ENCODE measurements at places on chromosomes 5 and 9. TPM values are rescaled to one million over a fixed set of nuclear protein-coding genes. Genes with fewer than 3 reads are reported as not detected.
A peak's percentile ranks its signal among the peaks of the same experiment; 100 is the strongest.

DNAH5 gene
- total RNA-seq, result 2.6 TPM

PCDHA13 gene
- total RNA-seq, result 16.2 TPM

SSBP2 gene
- 117 TPM for total RNA-seq

CCNI2 gene
- total RNA-seq, result 1.5 TPM

SPAG8 gene
- total RNA-seq, result 4.0 TPM

ASS1 gene
- 37.8 TPM for total RNA-seq

HSD17B3 gene
- not detected for total RNA-seq

FBP2 gene
- not detected for total RNA-seq

RGS7BP gene
- 16.2 TPM for total RNA-seq

CDC25C gene
- 5.1 TPM for total RNA-seq

ITK gene
- total RNA-seq, result 0.09 TPM

DNA sequence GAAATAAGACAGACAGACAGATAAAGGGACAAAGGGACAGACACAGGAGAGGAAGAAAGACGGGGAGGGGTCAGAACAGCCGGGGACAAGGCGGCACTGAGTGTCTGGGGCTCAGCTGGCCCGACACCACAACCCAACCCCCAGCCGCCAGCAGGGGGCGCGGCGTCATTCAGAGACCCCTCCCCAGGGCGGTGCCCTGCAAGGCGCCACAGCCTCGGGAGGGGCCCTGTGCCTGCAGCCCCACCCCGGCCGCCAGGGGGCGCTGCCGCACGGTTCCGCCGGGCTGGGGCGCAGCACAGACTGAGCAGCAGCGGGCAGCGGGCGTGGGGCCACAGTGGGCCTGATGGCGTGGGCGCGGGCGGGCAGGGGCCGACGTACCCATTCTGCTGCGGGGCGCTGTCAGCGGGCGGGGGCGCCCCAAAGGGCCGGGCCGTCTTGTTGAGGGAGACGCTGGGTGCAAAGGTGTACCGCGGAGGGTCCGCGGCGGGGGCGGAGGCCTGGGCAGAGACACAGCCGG is 5.9 kb downstream of the PDLIM7 start:
- DNase-seq, result no peak

DNA sequence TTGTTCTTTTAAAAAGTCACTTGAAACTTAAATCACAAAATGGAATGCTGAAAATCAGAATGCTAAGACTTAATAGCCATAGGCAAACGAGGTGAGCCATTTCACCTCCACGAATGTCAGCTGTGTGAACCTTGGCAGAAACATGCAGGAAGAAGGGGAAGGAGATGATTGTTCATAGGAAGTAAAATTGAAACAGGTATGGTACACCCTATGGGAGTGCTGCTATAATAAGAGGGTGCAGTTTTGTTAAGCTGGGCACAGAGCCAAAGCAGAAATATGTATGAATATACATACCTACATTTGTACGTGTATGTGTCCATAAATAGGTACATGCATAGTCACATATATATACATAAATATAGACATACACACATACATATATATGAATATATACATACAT is 51.0 kb upstream of the SPINK5 start:
- DNase-seq, result no peak

GRCh38 chr9:71767163-71767775 is 1.0 kb downstream of the CEMIP2 start:
- DNase-seq, result peak; percentile 7

DNA sequence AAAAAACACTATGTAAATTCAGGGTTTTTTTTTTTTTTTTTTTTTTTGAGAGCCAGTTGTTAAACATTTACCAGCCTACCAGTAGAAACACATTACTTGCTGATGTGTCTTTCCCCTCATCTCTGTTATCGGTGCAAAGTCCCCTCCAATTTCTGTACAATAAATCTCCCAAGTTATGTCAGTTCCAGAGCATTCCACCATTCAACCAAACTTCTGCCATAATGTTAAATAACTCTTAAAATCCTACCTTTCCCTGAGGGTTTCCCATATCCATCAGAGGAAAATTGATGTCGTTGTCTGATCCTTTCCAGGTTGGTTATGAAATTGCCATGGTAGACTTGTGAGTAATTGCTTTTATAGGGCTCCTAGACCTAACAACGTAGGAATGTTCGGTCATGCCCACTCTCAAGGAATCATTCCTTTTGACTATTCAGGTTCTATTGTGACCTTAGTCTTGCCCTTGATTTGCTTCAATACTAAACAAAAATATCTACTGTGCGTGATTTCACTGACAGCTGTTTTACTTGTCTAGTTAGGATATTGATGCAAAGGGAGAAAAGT is 5.6 kb upstream of the PPP2R2B start:
- DNase-seq, result no peak

DNA sequence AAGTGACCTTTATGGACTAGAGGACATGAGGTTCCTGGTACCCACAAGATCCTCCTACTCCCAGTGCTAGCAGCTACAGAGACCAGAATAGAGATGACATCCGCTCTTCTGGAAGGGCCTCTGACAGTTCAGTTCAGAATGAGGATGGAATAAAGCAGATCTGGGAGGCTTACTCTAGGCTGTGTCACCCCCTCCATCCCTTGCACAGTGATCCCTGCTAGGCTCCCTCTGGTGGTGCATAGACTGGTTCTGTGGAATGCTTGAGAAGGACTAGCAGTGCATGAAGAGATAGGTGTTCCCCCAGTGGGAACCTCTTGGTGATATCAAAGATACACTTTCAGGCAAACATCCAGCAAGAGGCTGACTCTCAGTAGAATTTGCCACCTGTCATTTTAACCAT is 83.0 kb downstream of the NPR3 start:
- DNase-seq, result no peak

GRCh38 chr5:14156650-14157492 is 13.7 kb downstream of the TRIO start:
- DNase-seq, result no peak

GRCh38 chr9:91159664-91160121 is 202.0 kb downstream of the AUH start:
- DNase-seq, result peak; percentile 81

- DNase-seq, result no peak
Measured at GRCh38 chr9:108666240-108666784, 189.5 kb downstream of the ACTL7B start.

DNA sequence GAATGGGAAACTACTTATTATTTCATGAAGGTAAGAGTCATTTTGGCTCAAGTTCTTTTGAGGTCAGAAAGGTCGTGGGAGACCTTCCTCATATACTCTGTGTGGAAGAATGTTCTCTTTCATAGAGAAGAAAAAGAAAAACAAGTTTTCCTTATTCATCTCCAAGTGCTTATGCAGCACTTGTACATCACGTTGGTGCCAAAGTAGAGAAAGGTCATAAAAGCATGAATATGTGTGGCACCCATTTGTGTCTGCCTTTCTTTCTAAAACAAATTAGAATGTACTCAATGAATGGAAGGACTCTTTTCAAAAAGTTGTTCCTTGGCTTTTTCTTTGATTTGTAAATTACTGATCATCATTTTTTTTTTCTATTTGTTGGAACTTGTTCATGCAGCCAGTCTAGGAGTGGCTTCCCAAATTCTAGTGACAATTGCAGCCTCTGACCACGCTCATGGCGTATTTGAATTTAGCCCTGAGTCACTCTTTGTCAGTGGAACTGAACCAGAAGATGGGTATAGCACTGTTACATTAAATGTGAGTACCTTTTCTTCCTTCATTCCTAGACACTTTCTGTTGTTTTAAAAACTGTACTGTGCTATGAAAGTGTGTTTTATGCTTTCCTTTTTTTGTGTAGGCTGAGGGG is 122.4 kb downstream of the ADGRV1 start:
- DNase-seq, result no peak

DNA sequence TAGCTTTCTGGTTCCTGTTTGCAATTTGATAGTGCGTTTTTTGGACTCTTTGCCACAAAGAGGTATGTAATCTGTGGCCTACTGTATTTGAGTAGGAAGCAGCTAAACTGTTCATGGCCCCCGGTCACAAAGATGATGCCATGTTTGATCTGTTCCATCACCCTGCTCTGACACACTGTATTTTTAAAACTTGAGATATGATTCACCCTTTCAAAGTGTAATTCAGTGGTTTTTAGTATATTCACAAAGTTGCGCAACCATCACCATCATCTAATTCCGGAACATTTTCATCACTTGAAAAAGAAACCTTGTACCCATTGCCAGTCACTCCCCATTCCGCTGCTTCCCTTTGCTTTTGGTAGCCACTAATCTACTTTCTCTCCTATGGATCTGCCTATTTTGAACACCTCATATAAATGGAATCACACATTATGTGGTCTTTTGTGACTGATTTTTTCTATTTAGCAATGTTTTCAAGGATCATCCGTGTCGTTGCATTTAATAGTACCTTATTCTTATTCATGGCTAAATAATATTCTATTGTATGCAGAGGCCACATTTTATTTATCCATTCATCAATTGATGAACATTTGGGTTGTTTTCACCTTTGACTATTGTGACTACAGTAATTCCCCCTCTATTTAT is 141.6 kb downstream of the NR3C1 start:
- DNase-seq, result no peak

DNA sequence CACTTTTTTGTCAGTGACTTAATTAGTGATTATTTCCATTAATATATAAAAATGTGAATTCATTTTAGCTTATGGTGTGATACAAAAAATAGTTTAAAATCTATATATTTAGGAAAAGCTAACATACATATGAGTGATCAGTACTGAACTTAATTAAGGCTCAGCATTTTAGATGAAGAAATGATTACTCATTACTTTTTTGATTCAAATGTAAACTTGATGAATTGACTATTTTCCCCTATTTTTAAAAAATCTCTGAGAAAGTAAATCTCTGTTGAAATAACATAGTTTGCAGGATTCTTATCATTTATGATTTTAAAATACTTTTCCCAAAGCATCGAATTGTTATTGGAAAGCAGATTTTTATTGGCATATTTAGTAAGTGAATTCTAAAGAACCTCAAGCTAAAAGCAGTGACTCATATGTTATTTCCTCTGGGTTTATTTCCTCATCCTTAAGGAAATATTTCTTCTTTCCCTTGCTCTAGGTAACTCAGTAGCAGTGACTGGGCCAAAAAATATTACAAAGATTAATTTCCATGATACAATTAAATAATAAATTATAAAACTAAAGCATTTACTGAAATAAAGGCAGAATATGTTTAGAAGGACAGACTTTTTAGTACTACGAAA is 290.6 kb downstream of the FER start:
- no peak for DNase-seq

GRCh38 chr5:123028222-123028621 is 8.3 kb downstream of the PPIC start:
- DNase-seq, result no peak

DNA sequence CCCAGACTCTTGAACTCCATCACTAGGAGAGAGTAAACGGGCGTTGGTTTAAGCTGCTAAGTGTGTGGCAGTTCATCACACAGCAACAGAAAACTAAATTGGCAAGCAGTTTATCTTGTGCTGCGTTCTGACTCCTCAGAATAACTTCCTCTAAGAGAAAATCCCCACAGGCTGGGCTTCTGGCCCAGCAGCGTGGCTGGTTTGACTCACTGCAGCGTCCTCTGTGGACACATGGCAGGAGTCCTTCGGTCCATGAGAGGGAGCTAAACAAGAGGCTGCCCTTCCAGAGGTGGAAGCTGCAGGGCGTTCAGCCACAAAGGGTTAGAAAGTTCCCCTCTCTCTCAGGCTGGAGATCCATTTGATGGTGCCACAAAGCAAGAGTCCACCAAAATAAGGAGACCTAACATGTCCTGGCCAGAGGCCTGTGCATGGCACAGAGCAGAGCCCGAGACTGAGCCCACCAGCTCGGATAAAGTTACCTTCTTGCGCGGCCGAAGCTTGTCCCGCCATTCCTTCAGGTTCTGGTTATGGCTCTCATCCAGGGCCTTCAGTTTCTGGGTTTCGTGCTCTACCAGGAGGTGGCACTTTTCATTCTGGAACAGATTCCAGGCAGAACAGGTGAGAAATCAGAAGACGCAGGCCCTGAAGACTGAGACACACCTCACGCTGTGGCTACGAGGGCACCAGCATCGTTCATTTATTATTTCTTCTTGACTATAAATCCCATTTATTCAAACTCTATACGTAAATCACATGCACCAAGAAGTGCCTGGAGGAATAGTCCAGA is 46.2 kb upstream of the FBXW11 start:
- peak; percentile 57 for DNase-seq

DNA sequence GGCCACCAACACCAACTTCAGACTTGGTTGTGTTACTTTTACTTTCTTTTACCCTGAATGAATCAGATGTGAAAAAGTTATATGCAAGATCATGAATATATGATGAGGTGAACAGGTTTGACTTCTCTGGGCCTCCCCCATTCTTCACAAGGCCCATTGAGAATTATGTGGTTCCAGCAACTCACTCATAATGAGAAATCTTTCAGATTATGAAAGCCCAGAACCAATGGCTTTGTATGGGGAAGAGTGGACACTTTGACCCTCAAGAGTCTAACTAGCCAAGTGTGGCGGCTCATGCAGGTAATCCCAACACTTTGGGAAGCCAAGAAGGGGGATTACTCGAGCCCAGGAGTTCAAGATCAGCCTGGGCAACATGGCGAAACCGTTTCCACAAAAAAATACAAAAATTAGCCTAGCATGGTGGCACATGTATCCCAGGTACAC is 16.1 kb upstream of the LNPEP start:
- no peak for DNase-seq

DNA sequence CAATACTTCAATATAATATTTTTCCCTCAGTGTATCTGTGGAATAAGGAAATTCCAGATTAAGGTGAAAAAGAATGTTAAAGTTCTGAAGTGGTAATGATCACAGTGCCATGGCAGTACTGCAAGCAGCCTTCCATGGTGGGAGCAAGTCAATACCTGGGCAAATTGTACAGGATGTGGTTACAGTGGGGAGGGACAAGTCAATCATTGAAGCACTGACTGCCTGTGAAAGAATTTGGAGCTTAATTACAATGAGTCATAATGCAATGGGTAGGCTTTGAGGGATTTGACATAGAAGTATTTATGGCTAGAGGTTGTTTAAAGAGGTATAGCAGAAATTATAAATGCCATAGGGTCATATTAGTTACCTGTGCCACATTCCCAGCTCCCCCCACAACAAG is 786.5 kb upstream of the ACO1 start:
- no peak for DNase-seq

DNA sequence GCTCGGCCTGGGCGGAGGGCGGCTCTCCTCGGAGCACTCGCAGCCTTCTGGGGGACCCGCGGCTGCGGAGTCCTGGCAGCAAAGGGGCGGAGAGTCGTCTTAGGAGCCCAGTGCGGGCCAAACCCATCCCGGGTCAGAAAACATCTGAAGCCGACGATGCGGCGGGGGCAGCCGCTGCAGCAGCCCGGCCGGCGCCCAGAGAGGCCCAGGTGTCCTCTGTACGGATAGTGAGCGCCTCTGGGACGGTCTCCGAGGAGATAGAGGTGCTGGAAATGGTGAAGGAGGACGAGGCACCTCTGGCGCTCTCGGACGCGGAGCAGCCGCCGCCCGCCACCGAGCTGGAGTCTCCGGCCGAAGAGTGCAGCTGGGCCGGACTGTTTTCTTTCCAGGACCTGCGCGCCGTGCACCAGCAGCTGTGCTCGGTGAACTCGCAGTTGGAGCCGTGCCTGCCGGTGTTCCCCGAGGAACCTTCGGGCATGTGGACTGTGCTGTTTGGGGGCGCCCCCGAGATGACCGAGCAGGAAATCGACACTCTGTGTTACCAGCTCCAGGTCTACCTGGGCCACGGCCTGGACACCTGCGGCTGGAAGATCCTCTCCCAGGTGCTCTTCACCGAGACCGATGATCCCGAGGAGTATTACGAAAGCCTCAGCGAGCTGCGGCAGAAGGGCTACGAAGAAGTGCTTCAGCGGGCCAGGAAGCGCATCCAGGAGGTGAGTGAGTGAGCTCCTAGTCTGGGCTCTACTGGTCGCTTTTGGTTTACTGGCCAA is 1.2 kb downstream of the JMY start:
- DNase-seq, result peak; percentile 20

GRCh38 chr9:136466155-136466541 is 16.7 kb downstream of the SEC16A start:
- no peak for DNase-seq
